ENCODE measurements at places on chromosomes 13 and 19.
A peak's percentile ranks its signal among the peaks of the same experiment; 100 is the strongest.

DNA sequence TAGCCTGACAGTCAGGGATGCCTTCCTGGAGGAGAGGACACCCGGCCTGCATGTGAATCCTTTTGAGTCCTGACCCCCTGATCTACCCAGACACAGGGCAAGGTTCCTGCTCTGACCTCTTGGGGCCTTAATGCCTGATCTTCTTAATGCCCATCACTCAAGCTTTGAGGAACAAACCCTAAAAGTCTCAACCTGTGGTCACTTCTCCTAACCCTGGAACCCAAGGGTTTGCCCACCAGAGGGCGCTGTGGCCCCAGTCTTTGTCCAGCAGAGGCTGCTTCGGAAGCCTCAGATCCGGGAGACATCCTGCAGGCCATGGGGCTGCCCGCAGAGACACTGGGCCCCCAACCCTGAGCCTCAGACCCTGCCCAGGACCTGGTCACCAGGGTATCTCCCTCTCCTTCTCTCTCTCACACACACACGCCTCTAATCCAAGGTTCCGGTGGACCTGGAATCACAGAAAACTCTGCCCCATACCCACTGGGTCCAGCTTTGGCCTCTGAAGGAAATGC is 9.8 kb upstream of the DPF1 start:
- DNase-seq, result peak; percentile 41

GRCh38 chr13:78852709-78853108 is 193.8 kb upstream of the OBI1 start:
- DNase-seq, result no peak

DNA sequence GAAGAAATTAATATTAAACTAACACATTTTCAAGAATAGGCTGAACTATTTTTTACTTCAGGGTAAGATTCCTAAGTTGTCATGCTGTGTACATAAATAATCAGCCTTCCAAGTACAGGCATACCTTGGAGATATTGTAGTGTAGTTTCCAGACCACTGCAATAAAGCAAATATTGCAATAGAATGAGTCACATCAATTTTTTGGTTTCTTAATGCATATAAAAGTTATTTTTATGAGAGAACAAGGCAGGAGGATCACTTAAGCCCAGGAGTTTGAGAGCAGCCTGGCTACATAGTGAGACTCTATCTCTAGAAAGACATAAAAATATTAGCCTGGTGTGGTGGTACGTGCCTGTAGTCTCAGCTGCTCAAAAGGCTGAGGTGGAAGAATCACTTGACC is 511.5 kb downstream of the UQCRFS1 start:
- no peak for DNase-seq

DNA sequence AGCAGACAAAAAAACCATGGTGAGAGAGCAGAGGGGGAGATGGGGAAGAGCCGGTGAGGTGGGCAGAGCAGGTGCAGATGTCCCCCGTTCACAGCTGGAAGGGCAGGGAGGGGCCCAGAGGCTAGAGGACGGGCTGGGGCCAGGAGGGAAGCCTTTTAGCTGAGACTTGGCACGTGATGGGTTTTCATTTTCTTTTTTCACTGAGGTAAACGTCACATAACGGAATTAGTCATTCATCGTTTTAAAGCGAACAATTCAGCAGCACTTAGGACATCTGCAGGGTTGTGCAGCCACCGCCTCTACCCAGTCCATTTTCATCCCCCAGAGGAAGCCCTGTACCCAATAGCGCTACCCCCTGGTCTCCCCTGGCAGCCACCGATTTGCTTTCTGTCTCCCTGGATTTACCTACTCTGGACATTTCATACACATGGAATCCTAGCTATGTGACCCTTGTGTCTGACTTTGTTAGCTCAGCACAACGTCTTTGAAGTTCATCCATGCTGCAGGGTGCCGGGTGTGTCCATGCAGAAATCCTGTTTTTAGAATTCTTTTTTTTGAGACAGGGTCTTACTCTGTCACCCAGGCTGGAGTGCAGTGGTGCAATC is 16.0 kb upstream of the EMC10 start:
- no peak for DNase-seq

GRCh38 chr19:44903602-44904425 is 1.8 kb upstream of the APOE start:
- peak; percentile 41 for DNase-seq

DNA sequence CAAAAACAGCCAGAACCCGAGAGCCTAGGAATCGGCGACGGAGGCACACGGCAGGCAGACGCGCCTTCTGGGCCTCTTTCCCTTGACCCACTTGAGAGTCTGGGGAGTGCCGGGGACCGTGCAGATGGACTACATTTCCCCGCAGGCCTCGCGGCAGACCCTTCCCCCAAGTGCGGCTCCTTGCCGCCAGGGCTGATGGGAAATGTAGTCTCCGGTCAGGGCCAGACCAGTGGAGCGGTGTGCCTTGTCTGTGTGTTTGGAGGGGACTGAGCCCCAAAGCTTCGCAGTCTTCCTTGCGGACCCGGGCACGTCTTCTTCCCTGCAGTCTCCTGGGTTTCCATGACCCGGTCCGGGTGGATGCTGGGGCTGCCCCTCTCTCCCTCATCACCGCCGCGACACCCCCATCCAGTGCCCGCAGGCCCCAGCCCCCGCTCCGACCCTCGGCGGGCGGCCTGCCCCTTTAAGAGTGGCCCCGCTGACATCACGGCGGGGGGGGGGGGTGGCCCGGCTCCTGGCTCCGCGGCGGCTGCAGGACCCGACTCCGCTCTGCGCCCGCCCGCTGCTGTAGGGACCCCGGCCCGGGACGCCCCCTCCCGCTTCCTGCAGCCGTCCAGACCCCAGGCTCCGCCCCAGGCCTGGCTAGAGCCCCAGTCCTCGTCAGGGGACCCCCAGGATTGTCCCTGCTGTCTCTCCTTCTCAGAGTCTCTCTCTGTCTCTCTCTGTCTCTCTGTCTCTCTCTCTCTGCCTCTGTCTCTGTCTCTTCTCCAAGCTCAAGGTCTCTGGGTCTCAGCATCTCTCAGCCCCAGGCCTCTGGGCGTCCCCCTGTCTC is 758 bp upstream of the CACNG7 start:
- no peak for DNase-seq

- DNase-seq, result no peak
Observed at GRCh38 chr13:114145722-114146121, 13.3 kb upstream of the RASA3 start.

- no peak for DNase-seq
Observed at GRCh38 chr19:15815306-15815705, at the start of gene OR10H1. Gene OR10H1 (minus strand): TSS chr19:15815664. CDS start chr19:15808037, 7,627 bp downstream.

DNA sequence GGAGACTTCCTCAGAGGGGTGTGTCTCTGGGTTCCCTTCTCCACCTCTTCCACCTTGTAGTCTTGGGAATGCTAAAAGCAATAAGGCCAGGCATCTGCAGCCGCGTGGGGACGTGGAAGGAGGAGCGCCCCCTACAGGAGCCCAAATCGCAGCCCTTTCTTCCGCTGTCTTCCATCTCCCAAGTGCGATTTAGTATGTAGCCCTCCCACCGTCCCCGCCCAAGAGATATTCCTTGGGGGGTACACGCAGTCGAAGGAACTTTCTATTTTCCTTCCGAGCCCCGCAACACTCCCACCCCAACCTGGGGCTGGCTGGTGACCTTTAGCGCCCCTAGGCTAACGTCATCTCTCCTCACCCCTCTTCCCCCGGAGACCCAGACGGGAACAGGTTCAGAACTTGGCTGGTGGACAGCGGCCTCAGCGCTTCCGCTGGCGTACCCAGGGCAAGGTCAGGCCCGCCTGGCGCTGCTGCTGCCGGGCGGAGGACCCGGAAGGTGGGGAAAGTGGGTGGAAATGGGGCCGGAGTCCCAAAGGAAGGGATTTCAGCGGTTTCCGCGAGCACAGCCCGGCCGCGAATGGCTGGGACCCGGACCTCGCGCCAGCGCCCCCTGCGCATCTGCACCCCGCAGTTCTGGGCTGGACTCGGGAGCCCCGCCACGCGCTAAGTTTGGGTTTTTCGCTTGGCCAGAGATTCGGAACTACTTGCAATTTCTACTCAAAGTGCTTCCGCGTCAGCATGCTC is 2.1 kb upstream of the PCDH8 start:
- no peak for DNase-seq

- DNase-seq, result no peak
Observed at GRCh38 chr13:44268980-44269379, 104.6 kb upstream of the SERP2 start.

DNA sequence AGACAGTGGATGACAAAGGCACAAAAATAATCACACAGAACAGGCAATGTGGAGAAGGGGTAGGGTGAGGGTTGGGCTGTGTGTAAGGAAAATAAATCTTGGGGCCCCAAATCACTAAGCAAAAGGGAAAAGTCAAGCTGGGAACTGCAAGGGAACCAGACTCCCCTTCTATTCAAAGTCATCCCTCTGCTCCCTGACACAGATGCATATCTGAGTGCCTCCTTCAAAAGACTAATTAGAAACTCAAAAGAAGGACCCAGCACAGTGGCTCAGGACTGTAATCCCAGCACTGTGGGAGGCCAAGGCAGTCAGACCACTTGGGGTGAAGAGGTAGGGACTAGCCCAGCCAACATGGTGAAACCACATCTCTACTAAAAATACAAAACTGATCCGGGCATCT is 18.3 kb downstream of the ZNF611 start:
- DNase-seq, result no peak

- no peak for DNase-seq
Observed at GRCh38 chr13:33380487-33381079, 95.0 kb upstream of the STARD13 start.

DNA sequence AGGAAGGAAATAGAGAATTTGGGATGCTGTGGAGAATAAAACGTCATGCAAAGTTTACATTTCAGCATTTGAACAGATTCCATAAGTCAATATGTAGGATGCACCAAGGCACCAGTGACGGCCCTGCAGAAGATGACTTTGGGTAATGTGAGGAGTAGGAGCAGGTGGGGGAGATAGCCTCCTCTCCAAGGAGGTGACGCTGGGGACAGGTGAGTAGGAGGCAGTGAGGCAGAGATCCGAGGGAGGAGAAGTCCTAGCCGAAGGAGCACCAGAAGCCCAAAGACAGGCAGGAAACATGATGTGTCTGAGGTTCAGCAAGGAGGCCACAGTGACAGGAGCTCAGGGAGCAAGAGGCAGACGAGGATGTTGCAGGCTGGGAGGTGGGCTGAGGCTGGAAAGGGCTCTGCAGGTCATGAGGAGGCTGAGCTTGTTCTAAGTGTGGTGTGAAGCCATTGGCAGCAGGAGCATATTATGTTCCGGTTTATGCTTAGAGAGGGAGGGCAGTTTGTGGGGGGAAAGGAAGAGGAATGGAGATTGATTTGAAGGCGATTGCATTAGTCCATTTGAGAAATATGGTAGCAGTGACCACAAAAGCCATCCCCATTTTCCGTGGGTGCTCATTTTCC is 55.7 kb upstream of the C1QTNF9 start:
- no peak for DNase-seq

DNA sequence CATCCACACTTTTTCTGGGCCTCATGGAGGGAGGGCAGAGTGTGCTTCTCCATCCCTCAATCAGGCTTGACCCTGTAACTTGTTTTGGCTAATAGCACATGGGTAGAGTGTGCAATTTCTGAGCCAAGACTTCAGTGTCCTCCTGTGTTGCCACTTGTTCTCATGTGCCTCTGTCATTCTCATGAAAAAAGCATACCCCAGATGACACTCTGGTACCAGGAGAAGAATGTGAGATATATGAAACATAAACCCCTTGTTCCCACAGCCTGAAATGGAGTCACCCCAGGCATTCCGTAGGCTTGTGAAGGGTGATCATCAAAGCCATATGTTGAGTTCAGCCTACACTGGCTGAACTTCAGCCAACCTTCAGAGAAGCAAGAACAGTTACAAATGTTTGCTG is 239.2 kb upstream of the MIR17HG start:
- no peak for DNase-seq

DNA sequence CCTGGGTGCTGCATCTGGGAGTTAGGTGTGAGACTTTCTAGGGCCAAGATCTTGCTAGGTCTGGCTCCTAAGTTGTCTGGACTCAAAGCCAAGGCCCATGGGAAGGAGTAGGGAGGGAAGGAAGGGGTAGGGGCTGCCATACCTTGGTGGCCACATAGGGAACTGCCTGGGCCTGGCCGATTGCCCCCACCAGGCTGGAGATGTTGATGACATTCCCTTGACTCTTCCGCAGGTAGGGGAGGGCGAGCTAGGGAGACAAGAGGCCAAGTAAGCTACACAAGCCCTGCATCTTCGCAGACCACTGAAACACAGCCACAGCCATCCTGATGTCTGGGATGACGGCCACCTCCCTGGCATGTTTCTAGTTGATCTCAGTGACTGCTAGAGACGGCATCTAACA is 4.1 kb upstream of the BCAT2 start:
- DNase-seq, result no peak

GRCh38 chr13:44110091-44110621 is 230.5 kb downstream of the LACC1 start:
- no peak for DNase-seq

DNA sequence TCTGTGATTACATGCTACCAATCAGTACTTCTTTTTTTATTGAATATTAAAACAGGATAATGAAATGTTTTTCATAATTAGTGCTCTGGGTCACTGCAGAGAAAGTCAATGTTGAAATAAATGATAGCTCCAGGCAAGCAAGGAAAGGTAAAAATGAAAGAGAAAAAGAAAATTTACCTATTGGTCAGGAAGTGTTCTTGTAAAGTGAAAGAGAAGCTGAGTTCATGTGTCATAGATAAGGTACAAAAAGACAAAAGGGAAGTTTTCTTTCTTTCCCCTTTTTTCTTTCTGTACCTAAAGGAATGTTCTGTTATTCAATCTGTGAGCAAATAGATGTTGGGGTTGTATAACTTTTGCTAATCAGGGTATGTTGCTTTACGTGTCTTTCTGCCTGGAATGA is 197.0 kb downstream of the PCDH9 start:
- no peak for DNase-seq

DNA sequence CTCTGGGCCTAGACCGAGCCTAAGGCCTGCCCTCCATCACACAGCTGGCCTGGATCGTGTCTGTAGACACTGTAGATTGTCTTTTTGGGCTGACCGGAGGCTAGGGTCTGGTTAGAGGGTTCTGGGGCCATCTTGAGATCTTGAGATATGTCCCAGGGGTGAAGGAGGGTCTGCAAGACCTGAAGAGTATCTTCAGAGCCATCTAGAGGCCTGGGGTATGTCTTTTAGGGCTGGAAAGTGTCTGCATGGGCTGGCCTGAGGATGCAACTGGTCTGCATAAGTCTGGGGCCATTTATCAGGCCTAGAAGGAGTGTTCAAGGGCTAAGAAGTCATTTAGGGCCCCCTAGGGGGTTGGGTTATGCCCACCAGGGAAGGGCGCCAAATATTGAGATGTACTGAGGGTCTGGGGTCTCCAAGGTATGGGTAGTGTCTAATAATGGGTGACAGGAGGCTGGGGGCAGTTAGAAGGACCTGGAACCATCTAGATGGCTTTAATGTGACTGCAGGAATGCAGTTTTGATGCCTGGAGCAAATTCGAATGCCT is 555 bp downstream of the SCAF1 start:
- no peak for DNase-seq

All from activated CD8-positive, alpha-beta memory T cell treated with anti-CD3 and anti-CD28 coated beads for 4 hours (primary cell).